ENCODE measurements at places on chromosomes 12 and 14.

GRCh38 chr12:12890543-12891079 is 751 bp upstream of the GPRC5A start:
- DNase-seq, result no peak

GRCh38 chr14:86788224-86788623 is 1204.8 kb downstream of the GALC start:
- DNase-seq, result no peak

GRCh38 chr12:47110718-47111391 is 31.1 kb upstream of the AMIGO2 start:
- DNase-seq, result no peak

GRCh38 chr12:84856156-84856900 is 56.3 kb downstream of the SLC6A15 start:
- no peak for DNase-seq

DNA sequence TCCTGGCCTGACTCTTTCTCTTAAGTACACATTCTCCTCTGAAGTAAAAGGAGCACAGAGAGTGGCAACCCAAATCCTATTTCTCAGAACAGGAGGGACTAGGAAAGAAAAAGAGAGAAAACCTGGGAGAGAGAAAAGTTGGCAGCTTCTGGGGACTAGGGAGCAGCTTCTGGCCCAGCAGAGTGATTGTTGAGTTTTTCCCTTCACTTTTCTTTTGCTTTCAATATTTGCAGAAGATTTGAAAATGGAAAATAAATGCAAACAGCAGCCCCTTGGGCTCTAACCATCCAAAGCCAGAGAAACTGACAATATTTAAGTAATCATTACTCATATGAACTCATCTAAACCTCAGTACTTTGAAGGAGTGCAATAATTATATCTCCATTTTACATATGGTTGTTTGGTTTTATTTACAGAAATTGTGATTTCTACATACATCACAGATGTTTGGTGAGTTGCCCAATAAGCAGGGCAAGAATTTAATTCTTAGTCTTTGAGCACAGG is 28.8 kb upstream of the IGF1 start:
- DNase-seq, result no peak

DNA sequence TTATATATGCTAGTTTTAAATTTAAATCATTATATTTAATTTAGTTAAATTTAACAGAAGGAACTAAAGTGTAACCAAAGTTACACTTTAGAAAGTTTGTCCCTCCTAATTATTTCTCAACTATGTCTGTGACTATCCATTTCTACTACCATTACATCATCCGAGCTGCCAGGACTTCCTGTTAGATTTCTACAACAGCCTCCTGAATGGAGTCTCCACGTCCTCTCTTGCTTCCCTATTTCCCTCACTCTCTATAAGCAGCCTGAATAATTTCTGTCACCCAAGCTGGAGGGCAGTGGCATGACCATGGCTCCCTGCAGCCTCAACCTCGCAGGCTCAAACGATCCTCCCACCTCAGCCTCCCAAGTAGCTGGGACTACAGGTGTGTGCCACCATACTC is 84.1 kb downstream of the TTC7B start:
- no peak for DNase-seq

All from GM12892 (cell line).